Activated T-helper 17 cell treated with anti-CD3 and anti-CD28 coated beads, Interleukin-2, amount 50 U/mL, for 72 hours (primary cell): ENCODE measurements at places on chromosomes 12 and 14. TPM values are rescaled to one million over a fixed set of nuclear protein-coding genes. Genes with fewer than 3 reads are reported as not detected.

GRCh38 chr12:115897729-115898128 lies 379.8 kb downstream of the MED13L start:
- ATAC-seq, result no peak

The INSM2 gene
- total RNA-seq, result not detected

DNA sequence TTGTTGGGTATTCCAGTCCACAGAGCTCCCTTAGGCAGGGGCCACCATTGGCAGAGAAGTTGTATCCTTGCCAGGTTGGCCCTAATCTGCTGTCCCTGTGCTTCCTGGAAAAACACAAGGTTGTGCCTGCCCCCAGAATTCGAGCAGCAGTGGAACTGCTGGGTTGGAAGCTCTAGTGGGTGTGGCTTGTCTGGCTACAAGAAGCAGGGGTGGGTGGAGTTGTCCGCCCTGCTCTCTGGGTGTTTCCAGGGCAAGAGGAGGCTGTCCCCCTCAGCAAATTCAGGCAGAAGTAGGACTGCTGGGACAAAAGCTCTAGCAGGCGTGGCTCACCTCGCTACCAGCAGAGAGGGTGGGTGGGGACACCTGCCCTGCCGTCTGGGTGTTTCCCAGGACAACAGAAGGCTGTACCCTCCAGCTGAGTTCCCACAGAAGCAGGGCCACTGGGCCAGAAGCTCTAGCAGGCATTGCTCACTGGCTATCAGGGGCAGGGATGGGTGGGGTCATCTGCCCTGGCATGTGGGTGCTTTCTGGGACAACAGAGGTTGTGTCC lies 72.8 kb upstream of the NPAS3 start:
- ATAC-seq, result no peak

DNA sequence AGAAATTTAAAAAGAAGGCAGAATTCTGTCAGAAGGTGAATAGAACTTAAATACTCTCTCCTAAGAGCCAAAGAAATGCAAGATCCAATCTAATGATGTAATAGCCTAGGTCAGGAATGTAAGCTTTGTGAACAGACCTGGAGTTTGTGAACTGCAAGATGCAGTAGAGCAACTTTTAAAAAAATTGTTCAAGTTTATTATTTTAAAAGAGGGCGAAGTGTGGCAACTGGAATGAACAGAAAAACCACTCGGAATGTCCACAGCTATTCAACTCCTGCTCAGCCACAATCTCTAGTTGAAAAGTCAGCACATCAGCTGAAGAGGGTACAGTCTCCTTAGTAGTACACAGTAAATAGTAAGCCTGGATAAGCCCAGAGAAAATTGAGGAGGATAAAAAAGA lies 228.8 kb downstream of the PPFIA2 start:
- ATAC-seq, result no peak

DNA sequence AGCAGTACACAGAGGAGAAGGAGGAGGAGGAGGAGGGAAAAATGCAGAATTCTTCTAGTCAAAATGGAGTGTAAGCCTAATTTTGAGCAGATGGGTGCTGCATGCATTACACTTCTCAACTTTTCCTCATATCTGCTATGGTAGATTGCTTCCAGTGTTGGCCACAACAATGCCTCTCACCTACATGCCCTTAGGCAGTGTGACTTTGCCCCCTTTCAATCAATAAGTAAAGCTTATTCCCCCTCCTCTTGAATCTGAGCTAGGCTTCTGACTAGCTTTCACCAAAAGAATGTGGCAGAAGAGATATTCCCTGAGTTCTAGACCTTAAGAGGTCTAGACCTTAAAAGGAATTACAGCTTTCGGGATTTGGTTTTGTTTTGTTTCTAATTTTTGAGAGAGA lies 3.2 kb upstream of the METTL3 start:
- ATAC-seq, result no peak

The METAP2 gene
- total RNA-seq, result 95.8 TPM

The LRIG3 gene
- total RNA-seq, result not detected

DNA sequence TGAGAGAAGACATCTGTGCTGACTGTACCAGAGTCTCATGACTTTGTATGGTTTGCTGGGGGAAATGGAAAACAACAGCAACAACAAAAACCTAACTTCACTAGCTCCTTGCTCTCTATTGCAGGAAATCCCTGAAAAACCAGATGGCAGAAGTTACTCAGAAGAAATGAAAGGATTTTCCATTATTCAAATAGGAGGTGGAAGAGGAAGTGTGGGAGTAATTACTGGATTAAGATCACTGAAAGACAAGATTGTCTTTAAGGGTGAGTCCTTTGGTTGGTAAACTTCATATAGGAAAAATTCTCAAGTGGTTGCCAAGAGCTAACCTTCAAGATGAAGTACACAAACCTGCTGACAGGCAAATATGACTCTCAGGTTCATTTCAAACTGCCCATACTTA lies 391.9 kb upstream of the ATP2B1 start:
- no peak for ATAC-seq

The KRT72 gene
- total RNA-seq, result not detected
